ENCODE measurements at places on chromosomes 1 and 21.

DNA sequence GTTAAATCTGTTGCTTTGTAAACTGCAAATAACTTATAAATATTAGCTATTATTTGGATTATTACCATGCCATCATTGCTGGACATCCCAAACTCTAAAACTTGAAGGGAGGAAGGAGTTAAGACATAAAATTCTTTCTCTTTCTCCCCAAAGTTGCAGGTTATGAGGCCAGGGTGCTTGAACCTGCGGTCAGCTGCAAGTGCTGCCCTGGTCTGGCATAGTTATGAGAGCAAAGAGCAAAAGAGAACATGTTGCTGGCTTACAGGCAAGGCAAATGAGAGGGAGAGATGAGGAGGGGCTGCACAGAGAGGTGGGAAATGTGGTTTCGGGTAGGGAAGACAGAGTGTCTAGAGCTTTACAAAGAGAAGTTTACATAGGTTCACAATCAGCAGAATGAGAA, 30.8 kb downstream of the GADD45A start:
- no peak for DNase-seq

GRCh38 chr1:245060684-245061374, 94.0 kb upstream of the KIF26B start:
- DNase-seq, result no peak

- DNase-seq, result no peak
These were observed 68.4 kb upstream of the MRPS6 start for GRCh38 chr21:34004974-34005373.

DNA sequence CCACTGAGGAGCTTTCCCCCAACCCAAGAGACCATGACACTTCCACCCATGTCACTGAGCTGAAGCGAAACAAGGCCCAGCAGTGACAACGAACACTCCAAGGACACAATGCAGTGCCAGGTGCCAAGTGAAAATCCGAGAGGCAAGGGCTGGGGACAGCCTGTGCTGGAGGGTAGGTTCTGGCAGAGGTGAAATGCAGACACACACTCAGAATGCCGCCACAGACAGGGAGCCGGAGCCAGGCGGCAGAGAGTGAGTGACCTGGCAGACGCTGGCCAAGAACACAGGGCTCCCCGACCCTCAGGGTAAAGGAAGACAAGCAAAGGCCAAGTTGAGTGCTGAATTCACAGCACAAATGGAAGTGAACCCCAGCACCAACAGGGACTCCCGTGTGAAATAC, 78.9 kb downstream of the CD46 start:
- no peak for DNase-seq

- DNase-seq, result no peak
These were observed 21.7 kb downstream of the LRRC8B start for GRCh38 chr1:89546082-89546889.

DNA sequence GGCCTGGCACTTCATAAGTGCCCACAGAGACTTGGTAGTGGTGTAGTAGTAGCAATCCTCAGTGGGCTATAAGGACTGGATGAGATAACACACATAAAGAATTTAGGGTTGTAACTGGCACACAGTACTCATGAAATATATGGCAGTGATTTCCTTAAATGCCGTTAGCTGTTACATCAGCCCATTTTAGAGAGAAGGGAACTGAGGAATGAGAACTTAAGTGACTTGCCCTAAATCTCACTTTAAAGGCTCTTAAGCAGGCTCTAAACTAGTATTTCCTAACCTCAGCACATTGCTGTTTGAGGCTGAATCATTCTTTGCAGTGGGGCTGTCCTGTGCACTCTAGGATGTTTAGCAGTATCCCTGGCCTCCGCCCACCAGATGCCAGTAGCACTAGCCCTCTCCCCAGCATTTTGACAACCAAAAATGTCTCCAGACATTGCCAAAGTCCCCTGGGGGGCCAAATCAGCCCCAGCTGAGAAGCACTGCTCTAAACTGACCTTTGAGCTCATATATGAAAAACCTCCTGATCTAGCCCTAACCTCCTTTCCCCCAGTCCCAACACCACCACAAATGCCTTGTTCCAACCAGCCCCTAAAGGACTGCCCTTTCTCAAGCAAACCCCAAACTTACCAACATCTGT, 11.6 kb downstream of the CAMK2N1 start:
- no peak for DNase-seq

DNA sequence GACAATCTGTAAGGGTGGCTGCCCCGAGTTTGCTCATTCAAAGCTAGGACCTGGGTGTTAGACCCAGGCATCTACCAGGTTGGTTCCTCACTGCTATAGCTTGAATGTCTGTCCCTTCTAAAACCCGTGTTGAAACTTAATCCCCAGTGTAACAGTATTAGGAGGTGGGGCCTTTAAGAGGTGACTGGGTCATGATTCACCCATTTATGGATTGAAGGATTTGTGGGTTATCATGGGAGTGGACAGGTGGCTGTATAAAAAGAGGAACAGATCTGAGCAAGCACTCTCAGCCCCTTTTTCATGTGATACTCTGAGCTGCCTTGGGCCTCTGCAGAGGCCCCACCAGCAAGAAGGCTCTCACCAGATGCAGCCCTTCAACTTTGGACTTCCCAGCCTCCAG, 29.4 kb downstream of the PSMG1 start:
- DNase-seq, result no peak

- no peak for DNase-seq
These were observed 61.3 kb downstream of the H3-3A start for GRCh38 chr1:226123591-226124471.

DNA sequence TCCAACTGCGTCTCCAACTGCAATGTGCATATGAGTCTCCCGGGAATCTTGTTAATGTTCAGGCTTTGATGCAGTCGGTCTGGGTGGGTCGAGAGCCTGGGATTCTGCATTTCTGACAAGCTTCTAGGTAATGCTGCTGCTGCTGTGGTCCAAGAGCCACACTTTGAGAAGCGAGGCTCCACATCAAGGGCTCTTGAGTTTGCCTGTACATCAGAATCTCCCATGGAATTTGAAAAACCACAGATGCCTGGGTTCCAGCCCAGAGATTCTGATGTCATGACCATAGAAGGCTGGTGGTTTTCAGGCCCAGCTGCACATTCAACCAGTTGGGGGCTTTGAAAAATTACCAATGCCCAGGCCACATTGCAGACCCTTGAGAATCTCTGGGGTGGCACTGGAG, 93.9 kb upstream of the TARDBP start:
- DNase-seq, result no peak

GRCh38 chr1:15830258-15830657, 17.2 kb upstream of the SPEN start:
- no peak for DNase-seq

GRCh38 chr1:241962153-241962552, 4.6 kb downstream of the BECN2 start:
- DNase-seq, result no peak

DNA sequence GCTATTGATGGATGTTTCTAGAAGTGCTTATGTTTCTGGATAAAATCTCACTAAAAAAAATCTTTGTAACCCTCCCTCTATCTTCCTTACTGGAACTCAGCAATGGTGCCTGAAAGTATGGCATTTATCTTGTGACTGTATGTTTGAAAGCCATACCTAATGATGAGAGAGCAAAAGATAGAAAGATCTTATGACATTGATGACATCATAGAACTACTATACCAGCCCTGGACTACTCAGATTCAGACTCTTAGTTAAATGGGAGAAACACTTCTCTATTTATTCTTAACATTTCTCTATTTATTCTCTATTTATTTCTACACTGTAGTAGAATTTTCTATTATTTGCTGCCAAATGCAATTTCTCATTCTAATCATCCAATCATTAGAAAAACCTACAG, 32.7 kb upstream of the SYCP1 start:
- DNase-seq, result no peak

DNA sequence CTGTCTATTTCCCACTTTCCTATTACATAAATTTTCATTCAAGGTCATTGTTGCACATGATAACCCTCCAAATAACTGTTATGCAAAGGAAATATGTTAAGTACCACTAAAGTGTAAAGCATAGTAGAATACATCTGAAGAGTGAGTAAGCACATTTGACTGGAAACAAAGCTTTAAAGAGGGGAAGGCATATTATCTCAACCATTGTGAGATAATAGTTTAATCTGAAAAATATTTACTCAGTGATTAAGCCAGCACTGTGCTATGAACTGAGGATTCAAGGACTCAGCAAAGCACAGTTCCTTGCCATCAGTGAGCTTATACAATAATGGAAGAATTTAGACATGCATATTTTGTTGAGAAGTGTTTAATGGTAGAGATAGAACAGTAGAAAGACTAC, 127.4 kb downstream of the HMCN1 start:
- DNase-seq, result no peak

- DNase-seq, result no peak
These were observed 622.5 kb downstream of the PTPRC start for GRCh38 chr1:199261328-199261727.

DNA sequence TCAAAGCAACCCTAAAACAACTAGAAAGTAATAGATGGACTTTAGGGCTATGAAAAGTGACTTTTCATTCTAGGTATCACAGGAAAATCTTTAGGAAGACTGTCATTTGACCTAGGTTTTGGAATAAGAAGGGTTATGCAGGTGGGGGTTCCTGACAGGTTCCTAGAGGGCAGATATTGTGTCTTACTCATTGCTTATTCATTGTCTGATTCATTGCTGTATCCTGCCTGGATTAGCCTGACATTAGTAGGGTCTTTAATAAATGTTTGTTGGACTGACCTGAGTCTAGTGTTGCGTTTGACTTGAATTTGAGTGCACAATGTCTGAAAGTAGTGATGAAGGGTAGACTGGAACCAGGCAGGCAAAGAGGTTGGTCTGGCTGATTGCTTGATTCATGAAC, 6.0 kb downstream of the FNBP1L start:
- no peak for DNase-seq

DNA sequence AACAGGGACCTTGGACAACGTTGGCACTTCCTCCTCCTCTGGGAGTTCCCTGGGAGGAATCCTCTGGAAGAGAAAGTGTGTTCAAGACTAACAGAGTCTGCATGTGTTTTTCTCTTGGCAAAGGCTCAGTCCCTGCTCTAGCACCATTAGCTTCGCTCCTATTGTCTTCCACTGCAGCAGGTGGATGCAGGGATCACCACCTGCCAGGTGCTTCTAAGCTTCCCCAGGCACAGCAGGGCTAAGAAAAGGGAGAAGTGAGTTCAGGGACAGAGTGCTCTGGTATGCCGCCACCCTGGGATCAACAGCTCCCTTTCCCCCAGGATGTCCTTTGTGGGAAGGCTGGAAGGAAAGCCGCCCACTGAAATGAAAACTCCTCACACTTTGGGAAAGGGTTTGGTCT, 43.9 kb upstream of the IL20 start:
- DNase-seq, result no peak

DNA sequence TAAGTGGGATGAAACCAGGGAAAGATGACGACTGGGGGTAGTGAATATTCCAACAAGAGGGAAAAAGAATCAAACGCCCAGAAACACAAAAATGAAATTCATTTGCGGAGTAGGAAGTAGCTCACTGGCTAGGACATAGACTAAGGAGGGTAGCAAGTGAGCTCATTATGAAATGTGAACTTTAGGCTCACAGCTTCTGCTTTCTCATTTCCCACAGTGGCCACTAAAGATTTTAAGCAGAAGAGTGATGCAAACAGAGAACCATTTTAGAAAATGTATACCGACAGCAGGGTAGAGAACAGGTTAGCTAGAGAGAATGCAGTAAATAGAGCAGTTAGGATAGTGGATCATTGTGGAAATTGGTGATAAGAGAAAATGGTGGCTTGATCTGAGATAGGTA, 3.5 kb downstream of the CD48 start:
- DNase-seq, result no peak

- DNase-seq, result no peak
These were observed 22.4 kb upstream of the ZFYVE9 start for GRCh38 chr1:52119301-52120079.

DNA sequence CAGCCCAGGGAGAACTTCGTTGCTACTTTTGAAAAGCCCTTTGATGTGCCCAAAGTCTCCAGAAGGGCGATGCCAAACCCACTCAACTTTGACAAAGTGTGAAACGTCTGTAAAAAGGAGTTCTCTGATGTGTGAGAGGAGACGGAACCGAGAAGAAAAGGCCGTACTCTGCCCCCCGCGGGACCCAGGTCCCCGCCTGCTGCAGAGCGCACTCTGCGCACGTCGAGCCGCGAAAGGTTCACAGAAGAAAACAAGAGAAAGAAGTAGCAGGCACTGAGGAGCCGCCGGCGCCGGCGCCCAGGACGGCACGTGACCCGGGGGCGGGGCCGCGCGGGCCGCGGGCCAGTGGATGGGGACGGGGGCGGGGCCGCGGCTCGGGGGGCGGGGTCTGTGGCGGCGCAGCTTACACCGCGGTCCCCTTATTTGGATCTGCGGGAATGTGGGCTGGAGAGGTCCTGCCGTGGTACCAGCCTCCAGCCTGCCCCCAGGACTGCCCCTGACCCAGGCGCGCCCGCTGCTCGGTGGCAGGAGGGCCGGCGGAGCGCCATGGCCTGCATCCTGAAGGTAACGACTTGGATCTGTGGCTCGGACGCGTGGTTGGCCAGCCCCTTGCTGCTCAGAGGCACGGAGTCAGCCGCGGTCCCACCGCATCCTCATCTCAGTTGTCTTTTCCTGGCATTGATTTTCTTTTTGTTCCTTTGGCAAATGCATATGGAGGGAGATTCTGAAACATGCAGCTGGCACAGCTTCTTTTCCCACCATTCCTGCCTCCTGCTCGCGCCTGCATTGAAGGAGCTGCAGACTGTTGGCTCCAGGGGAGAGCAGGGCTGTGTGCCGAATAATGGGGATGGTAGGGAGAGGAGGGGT, at the start of gene ST6GALNAC3:
TSS of gene ST6GALNAC3 (plus strand) at position 426 of the 867 bp plus-strand sequence.
- no peak for DNase-seq
